ENCODE measurements at places on chromosomes 5 and 9. TPM values are rescaled to one million over a fixed set of nuclear protein-coding genes. Genes with fewer than 3 reads are reported as not detected.

GRCh38 chr5:60092671-60093422 lies 199.3 kb upstream of the PDE4D start:
- no peak for DNase-seq

GRCh38 chr9:350384-350783 lies 135.7 kb downstream of the DOCK8 start:
- no peak for DNase-seq

DNA sequence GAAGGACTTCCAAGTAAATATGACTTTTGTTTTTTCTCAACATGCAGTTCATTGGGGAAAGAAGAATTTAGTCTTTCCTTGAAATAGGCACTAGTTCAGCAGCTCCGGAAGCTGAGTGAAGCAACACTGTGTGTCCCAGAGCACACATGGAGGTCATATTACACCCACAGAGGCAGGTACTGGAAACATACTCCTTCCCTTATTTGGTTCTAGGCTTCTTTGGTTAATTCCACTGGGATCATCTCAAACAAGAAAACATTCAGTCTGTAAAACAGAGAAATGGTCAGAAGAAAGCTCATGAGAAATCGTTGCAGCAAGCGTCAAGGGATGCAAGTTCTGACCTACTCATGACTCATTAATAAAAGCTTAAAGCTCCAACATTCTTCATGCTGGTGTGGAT lies 175.1 kb upstream of the PCSK5 start:
- no peak for DNase-seq

PLEKHG4B gene
- total RNA-seq, result 0.05 TPM

TBC1D13 gene
- total RNA-seq, result 19.2 TPM

TRPM3 gene
- 5.3 TPM for total RNA-seq

- no peak for DNase-seq
Observed at GRCh38 chr5:88833371-88834130, 49.4 kb downstream of the MEF2C start.

NCS1 gene
- total RNA-seq, result 194 TPM

OGN gene
- total RNA-seq, result 28.4 TPM

DNA sequence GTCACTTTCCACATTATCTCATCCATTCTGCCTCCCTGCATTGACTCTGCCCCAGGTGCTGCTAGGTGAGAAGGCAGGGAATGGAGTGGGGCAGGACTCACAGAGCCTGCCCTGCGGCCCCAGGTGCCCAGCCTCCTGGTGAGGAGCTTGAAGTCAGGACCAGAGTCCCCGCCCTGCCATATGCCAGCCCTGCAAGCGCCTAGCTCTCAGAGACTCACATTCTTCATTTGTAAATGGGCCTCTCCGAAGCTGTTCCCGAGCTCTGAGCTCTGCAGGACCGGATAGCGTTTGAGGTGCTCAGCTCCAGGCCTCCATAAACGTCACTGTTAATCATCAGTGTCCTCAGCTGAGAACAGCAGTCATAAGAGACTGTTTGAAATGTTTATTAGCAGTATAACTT lies 75.1 kb upstream of the STXBP1 start:
- no peak for DNase-seq

- DNase-seq, result no peak
Observed at GRCh38 chr9:107286057-107286456, 3.0 kb downstream of the RAD23B start.

GRCh38 chr9:95266649-95267048 lies 50.9 kb downstream of the FANCC start:
- DNase-seq, result no peak

REEP2 gene
- 13.0 TPM for total RNA-seq

- DNase-seq, result no peak
Observed at GRCh38 chr5:38443390-38443789, 113.1 kb downstream of the LIFR start.

GRCh38 chr9:89502038-89502601 lies 4.2 kb upstream of the SEMA4D start:
- no peak for DNase-seq

GRIA1 gene
- total RNA-seq, result 0.24 TPM

GRM6 gene
- not detected for total RNA-seq

- DNase-seq, result no peak
Observed at GRCh38 chr5:103444333-103445038, 118.1 kb downstream of the NUDT12 start.

ADAMTS6 gene
- 5.5 TPM for total RNA-seq

DRD1 gene
- total RNA-seq, result 0.14 TPM

DNA sequence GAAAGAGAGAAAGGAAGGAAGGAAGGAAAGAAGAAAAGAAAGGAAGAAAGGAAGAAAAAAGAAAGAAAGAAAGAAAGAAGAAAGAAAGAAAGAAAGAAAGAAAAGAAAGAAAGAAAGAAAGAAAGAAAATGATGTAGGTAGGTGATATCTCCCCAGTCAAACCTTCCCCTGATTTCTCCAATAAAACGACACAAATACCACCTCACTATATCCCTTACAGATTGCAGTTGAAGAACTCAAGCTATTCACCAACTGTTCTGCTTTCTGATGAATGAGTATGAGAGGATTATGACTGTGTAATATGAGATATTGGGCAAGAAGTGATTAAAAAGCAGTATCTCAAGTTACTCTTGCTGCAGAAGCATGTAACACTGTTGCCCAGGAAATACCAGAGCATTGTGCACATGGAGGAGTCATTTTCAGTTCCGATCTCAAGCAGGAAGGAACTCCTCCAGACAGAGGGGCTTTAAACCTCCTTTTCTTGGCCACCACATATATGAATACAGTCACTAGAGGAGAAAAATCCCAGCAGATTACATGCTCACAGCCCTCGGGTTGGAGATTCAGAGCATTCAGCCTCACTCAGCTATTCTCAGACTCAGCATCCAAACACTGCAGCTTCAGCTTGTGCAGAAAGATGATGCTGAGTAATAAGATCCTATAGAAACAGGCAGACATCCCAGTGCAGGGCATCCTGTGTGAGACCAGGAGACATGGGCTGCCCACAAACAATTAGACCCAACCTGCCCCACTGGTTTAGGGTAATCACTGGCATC lies 61.4 kb downstream of the UGCG start:
- DNase-seq, result no peak

GRCh38 chr5:159759791-159760290 lies 156.4 kb upstream of the ADRA1B start:
- no peak for DNase-seq

- peak; percentile 81 for DNase-seq
Observed at GRCh38 chr5:176735383-176736265, 74.7 kb upstream of the UNC5A start.

Measured in posterior vena cava (tissue), 2 donors.